Kidney (tissue), 22 donors: ENCODE measurements at places on chromosomes 7 and 10. TPM values are rescaled to one million over a fixed set of nuclear protein-coding genes. Genes with fewer than 3 reads are reported as not detected.

GRCh38 chr10:52172581-52172980, 141.5 kb upstream of the DKK1 start:
- no peak for DNase-seq

DNA sequence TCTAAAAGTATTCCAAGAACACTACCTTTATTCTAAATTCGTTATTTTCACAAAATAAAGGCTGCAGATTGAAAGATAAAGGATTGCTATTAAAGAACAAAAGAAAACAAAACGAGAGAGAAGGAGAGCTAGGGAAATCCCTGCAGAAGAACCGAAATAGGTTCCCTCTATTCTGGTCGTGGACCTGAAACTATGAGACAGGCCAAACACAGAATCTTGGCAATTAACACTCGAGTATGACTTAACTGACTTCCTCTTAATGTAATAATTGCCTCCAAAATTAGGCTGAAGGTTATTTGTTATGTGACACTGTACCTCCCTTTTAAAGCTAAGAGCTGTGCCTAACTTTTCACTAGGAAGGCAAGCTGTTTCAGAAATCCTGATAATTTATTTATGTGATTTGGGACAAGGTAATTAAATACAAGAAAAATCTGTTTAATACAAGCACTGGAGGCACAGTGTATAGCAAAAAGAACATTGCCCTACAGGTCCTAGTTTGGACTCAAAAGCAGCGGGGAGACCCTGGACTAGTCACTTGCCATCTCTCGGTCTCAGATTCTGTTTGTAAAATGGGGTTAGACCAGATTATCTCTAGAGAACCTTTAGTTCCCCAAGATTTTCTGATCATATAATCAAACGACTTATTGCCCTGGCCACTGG, 11.6 kb downstream of the NAMPT start:
- no peak for DNase-seq

- no peak for DNase-seq
Observed at GRCh38 chr10:79926037-79926436, 22.9 kb downstream of the SFTPD start.

- DNase-seq, result no peak
Observed at GRCh38 chr7:117041007-117041406, 87.7 kb downstream of the ST7 start.

GRCh38 chr7:26787701-26788100, 76.7 kb downstream of the SKAP2 start:
- DNase-seq, result peak; percentile 33

DNA sequence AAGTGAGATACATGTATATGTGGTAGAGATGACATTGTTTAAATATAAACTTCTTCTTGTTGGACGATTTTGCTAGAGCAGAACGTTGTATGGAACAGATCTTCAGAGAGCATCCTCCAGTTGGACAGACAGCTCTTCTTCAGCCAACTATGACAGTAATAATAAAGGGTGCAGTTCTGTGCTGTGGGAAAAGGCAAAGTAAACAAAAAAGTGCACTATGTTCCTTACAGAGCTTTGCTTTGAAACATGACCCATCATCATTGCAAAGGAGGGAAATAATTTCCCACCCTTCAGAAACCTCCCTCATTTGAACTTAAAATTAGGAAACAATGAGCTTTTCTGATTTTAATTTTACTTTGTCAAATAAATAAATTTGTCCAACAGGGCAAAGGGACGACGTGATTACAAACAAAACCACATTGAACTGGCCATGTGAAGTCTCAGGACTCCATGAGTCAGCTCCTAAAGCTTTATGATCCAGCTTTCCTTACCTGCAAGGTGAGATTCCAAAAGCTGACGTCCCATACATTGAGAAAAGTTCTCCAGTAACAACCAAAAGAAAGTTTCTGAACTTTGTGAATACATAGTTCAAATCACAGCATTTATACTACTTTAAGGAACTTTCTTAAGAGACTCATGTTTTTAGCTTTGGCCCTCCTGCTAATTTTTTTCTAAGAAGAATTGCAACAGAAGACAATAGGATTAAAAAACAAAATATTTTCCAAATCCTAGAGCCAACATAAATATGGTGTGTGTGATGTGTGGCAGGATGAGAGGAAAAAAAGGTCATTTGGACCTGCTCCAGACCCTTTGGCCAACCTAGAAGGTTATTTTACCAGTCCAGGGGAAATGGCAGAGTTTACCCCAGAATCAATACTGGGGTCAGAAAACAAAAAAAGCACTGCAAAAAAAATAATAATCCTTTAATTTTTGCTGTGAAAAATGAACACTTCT, 565.4 kb upstream of the NRP1 start:
- DNase-seq, result no peak

- DNase-seq, result no peak
Observed at GRCh38 chr7:37312608-37313007, 136.1 kb downstream of the ELMO1 start.

DNA sequence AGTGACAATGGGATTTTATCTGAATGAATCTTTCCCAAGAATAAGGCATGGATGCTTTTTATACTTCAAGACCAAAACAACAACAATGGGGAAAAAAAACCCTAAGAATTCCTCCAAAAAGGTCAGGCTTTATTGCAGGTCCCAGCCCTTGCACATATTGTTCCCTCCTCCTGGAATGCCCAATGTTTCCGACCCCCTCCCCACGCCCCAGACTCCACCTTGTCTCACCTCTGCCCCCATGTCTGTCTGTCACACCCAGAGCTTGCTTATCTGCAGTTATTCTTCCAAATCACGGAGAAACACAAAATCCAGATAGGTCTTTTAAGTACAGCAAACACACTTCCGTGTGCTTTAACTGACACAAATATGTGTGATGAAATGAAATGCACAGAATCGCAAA, 43.5 kb downstream of the ELMO1 start:
- DNase-seq, result no peak

Gene ASB10
- not detected for total RNA-seq

Gene SH2B2
- total RNA-seq, result 11.0 TPM

Gene CFAP43
- total RNA-seq, result 7.2 TPM

Gene CALCR
- 5.3 TPM for total RNA-seq

Gene CYP3A5
- 13.5 TPM for total RNA-seq

Gene DGKB
- total RNA-seq, result 1.5 TPM
